Suprapubic skin (tissue), 4 donors: ENCODE measurements at places on chromosomes 6 and 20. TPM values are rescaled to one million over a fixed set of nuclear protein-coding genes. Genes with fewer than 3 reads are reported as not detected.

PTK6 gene
- 58.0 TPM for total RNA-seq

DNA sequence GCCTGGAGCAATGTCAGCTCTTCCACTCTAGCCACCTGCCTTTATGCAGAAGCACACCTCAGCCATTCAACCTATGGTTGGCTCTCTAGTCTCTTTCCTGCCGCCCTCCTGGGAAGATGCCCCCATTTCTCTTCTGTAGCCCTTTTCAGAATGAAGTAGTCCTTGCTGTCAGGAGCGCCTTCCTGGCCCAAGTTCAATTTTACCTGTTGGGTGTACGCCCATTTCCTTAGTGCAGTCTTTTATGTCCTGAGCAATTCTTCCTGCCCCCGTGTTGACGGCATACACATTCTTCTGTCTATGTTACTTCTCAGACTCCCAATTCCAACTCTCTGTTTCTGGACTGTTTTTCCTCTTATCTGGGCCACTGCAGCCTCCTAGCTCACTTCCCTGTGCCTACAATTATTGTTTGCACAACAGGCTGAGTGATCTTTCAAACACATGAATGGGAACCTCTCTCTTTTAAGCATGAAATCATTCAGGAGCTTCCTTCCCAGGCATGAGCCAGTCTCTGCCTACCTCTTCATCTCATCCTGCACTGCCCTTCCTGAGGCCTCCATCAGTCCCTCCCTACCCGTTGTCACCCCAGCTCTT, 389.2 kb downstream of the CD83 start:
- DNase-seq, result no peak

DNA sequence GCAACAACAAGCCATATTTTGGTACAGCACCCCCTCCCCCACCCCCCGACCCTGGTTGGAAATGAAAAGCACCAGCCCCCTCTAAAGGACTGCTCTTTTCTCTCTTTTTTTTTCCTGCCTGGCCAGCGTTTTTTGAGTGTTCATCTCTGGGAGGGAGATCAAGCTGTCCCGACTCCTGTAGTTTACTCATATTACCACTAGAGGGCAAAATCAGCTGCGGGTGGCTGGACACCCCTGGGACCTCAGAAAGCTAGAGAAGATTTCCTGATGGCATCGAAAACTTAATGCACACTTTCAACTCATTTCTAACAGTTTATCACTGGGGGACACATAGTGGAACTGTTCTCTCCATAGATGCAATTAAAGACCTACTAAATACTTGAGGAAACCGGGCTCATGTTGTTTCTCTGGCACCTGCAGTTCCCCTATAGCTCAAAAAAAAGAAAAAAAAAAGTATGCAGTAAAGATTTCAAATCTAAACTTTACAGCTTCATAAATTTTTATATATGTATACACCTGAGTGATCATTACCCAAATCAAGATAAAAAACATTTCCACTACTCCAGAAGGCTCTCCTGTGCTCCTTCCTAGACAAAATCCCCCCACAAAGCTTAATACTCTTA, 24.4 kb downstream of the CNBD2 start:
- DNase-seq, result no peak

DNA sequence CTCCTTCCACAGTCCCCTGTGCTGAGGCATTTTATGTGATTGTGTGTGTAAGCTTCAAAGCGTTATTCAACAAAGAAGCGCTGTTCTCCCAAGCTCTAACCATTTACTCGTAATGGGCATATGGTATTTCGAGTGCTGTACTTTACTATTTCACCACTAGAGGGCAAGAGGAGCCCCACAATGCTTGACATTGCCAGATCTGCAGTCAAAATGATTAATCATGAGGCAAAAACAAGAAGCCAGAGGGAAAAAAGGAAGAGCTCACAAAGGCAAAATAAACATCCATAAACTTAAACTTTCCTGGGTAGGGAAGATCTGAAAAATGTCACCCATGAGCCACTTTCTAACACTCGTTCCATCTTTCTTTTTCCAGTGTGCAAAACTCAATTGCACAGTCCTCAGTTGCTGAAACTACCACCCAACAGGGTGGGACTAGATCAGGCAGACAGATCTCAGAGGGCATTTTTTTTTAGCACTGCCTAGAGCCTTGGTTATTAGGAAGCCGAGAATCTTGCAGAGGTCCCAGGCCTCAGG, 215.0 kb upstream of the PLCB4 start:
- no peak for DNase-seq

DNA sequence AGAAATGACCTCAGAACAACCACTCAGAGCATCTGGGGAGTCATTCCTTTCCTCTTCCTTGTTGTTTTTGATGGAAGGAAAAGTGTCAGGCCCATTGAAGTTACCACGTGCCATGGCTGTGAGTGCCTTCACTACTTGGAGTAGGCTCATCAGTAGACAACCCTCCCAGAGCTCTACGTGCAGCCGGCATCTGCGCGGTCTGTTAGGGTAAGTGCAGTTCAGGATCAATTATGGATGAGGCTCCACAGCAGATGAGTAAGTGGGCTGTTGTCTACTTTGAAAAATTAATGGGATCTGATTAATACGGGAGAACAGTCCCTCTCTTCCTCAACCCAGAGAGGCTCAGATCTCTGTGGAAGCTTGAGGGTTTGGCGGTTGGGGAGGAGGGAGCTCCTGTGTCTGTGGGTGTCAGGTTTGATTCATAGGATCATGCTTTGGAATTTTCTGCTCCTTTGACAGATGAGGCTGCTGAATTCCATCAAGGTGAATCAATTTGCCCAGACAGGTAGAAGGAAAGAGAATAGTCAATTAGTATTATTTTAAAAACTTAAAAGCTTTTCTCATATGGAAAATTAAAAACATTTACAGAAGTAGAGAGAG, 93.8 kb upstream of the TOX2 start:
- no peak for DNase-seq

NFKBIL1 gene
- 25.8 TPM for total RNA-seq

DNA sequence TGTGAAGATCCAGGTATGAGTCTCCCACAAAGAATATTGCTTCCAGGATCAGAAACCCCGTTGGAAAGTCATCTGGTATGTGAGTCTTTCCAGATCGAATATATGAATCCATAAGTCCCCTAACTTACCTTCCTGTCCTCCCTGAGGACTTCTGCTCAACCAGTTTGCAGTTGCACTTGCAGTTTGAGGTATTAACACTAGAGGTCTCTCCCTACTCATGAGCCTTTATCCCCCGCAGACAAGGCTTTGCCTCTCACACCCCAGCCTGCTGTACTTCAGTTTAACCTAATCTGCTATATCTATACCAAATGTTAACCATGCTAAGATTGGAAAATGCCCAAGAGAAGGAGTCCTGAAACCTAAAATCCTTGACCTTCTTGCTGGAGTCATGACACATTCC, 135.3 kb upstream of the DEFB112 start:
- no peak for DNase-seq

OTOR gene
- not detected for total RNA-seq

RNF146 gene
- total RNA-seq, result 29.1 TPM
